ENCODE measurements at places on chromosomes 12 and 14. TPM values are rescaled to one million over a fixed set of nuclear protein-coding genes. Genes with fewer than 3 reads are reported as not detected.

Gene ANKS1B
- 0.10 TPM for total RNA-seq

Gene ETFBKMT
- 1.0 TPM for total RNA-seq

Gene GLIPR1L2
- 0.17 TPM for total RNA-seq

Gene NKX2-1
- total RNA-seq, result not detected

Gene ST8SIA1
- total RNA-seq, result not detected

Gene LTB4R
- 11.1 TPM for total RNA-seq

Gene CCDC196
- total RNA-seq, result not detected

Gene B4GALNT3
- total RNA-seq, result 1.4 TPM

Gene TMEM229B
- total RNA-seq, result 0.20 TPM

Gene INHBC
- total RNA-seq, result not detected

Gene LRRC10
- not detected for total RNA-seq

Gene SLC17A8
- not detected for total RNA-seq

Gene TAS2R14
- total RNA-seq, result 2.0 TPM

Gene CLEC2A
- not detected for total RNA-seq

Gene TMEM132C
- total RNA-seq, result not detected

Gene KRT71
- total RNA-seq, result not detected

Gene BAZ2A
- total RNA-seq, result 32.4 TPM

Gene PLXNC1
- total RNA-seq, result not detected

Gene AHNAK2
- 35.9 TPM for total RNA-seq

Gene SAV1
- 71.8 TPM for total RNA-seq

Gene SLC25A47
- total RNA-seq, result not detected

Gene CIROP
- total RNA-seq, result not detected

Gene DPPA3
- not detected for total RNA-seq

Gene TMEM19
- total RNA-seq, result 46.9 TPM

Gene SLC10A1
- 0.17 TPM for total RNA-seq

Gene TOMM20L
- not detected for total RNA-seq

Gene EPYC
- not detected for total RNA-seq

Gene TPPP2
- total RNA-seq, result not detected

Gene LMO3
- not detected for total RNA-seq

Gene TMEM179
- 3.8 TPM for total RNA-seq

Measured in NCI-H460 (cell line).